ENCODE measurements at places on chromosomes 4 and X.

DNA sequence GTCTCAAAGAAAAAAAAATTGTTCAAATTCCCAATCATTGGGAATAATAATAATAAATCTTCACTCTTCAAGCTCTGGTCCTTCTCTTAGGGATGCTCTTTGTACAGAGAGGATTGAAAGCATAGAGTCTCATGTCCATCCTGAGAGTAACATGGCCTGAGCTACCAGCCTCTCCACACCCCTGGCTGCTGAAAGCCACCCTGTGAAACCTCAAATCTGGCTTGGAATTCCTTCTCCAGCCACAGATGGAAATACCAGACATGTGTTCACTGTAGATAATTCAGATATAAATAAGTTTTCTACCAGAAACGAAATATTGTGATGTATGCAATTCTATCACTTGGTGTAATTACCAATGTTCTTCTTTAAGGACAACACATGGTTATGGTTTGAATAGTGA, 140.6 kb downstream of the ARSF start:
- no peak overlapping the region for H3K27ac ChIP-seq
- no peaks in the 10 kb centered on the region for H3K36me3 ChIP-seq
- DNase-seq: no peak

GRCh38 chrX:35244796-35245508, 302.4 kb downstream of the FAM47B start:
- H3K36me3 ChIP-seq: no peaks in the 10 kb centered on the region
- DNase-seq: peak; percentile 69
- no peaks in the 10 kb centered on the region for H3K27me3 ChIP-seq
- no peaks in the 10 kb centered on the region for H3K4me1 ChIP-seq
- H3K27ac ChIP-seq: no peak overlapping the region

- H3K4me3 ChIP-seq: no peak overlapping the region
- no peak overlapping the region for H3K27ac ChIP-seq
- no peaks in the 10 kb centered on the region for H3K36me3 ChIP-seq
- no peak for DNase-seq
- H3K4me1 ChIP-seq: no peaks in the 10 kb centered on the region
Measured at GRCh38 chr4:78578674-78579425, 27.3 kb downstream of the ANXA3 start.

- H3K4me3 ChIP-seq: no peak overlapping the region
- no peaks in the 10 kb centered on the region for H3K36me3 ChIP-seq
- no peak overlapping the region for H3K27ac ChIP-seq
- H3K27me3 ChIP-seq: no peaks in the 10 kb centered on the region
- DNase-seq: no peak
- no peaks in the 10 kb centered on the region for H3K4me1 ChIP-seq
Measured at GRCh38 chr4:79370026-79370425, 38.0 kb downstream of the GK2 start.

- no peak overlapping the region for H3K4me3 ChIP-seq
- no peaks in the 10 kb centered on the region for H3K4me1 ChIP-seq
- H3K27me3 ChIP-seq: no peaks in the 10 kb centered on the region
Measured at GRCh38 chrX:72003811-72004750, 93.4 kb downstream of the NHSL2 start.

GRCh38 chr4:118680808-118681207, 4.4 kb upstream of the METTL14 start:
- DNase-seq: no peak
- H3K4me1 ChIP-seq: no peaks in the 10 kb centered on the region
- no peak overlapping the region for H3K4me3 ChIP-seq
- H3K36me3 ChIP-seq: no peaks in the 10 kb centered on the region
- H3K27me3 ChIP-seq: no peaks in the 10 kb centered on the region
- H3K27ac ChIP-seq: no peak overlapping the region

DNA sequence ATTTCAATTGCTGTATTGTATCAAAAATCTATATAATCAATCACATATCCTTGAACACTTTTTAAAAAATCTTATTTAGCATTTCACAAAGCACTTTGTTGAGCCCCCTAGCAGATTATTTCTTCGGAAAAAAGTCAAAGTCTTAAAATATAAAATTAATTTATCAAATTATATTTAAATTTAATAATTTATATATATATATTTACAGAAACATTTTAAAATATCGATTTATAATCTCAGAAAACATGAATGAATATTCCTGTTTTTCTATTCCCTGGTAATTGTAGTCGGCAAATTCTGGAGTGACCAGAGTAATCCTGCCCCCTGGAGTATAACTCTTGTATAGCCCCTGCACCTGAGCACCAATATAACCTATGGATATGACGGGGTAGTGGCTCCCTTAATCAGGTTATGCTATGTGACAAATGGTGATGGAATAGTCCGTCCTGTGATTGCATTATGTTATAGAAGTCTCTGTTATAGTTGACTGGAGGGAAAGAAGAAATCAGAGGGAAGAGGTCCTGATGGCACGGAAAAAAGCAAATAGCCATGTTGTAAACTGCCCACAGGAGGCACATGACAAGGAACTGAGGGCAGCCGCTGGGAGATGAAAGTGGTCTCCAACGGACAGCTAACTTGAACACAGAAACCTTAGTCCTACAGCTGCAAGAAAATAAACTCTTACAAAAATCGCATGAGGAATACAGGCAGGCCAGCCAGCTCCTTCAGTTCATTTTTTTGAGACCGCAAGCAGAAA, 1092.3 kb downstream of the ARAP2 start:
- no peaks in the 10 kb centered on the region for H3K4me1 ChIP-seq
- H3K36me3 ChIP-seq: no peaks in the 10 kb centered on the region
- no peak overlapping the region for H3K27ac ChIP-seq
- no peak for DNase-seq
- H3K27me3 ChIP-seq: no peaks in the 10 kb centered on the region

DNA sequence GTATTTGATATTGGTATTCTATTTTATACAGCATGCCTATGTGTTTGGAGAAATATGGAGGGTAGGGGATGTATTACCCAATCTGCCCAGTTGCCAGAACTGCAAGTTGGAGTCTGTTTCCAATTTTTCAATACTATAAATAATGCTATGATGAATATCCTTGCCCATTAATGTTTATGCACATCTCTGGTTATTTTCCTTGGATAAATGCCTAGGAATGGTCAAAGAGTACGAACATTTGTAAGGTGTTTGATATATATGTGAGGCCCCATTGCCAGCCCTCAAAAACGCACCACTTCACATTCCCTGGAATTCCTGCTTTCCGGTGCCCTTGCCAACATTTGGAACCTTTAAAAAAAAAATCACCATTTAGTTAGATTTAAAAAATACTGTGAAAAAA, 34.3 kb downstream of the CLDN34 start:
- H3K36me3 ChIP-seq: no peaks in the 10 kb centered on the region
- H3K4me3 ChIP-seq: no peak overlapping the region
- no peak overlapping the region for H3K27ac ChIP-seq
- no peak for DNase-seq

GRCh38 chr4:46934726-46935125, 25.7 kb upstream of the COX7B2 start:
- no peaks in the 10 kb centered on the region for H3K36me3 ChIP-seq
- H3K4me3 ChIP-seq: no peak overlapping the region
- no peak for DNase-seq
- no peaks in the 10 kb centered on the region for H3K4me1 ChIP-seq
- no peak overlapping the region for H3K27ac ChIP-seq

- no peaks in the 10 kb centered on the region for H3K4me1 ChIP-seq
- no peak overlapping the region for H3K4me3 ChIP-seq
- H3K27me3 ChIP-seq: no peaks in the 10 kb centered on the region
- DNase-seq: no peak
Measured at GRCh38 chr4:108793415-108793814, 30.6 kb upstream of the ETNPPL start.

GRCh38 chr4:4492161-4492847, 49.5 kb downstream of the STX18 start:
- H3K27ac ChIP-seq: no peak overlapping the region
- H3K4me1 ChIP-seq: peaks cover 2% of the 10 kb centered on the region
- H3K4me3 ChIP-seq: no peak overlapping the region
- H3K27me3 ChIP-seq: no peaks in the 10 kb centered on the region
- DNase-seq: no peak

DNA sequence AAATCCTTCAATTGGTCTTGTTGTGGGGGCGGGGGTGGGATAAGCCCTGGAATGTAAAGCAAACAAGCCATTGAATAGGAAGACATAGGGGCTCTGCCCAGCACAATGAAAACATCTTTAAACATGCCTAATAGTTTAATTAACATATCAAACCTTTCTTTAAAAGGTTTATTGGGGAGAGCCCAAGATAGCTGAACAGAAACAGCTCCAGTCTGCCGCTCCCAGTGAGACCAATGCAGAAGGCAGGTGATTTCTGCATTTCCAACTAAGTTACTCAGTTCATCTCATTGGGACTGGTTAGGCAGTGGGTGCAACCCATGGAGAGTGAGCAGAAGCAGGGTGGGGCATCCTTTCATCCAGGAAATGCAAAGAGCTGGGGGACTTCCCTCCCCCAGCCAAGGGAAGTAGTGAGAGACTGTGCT, 327.2 kb upstream of the CNKSR2 start:
- H3K27me3 ChIP-seq: no peaks in the 10 kb centered on the region
- H3K27ac ChIP-seq: no peak overlapping the region
- H3K36me3 ChIP-seq: no peaks in the 10 kb centered on the region
- no peak for DNase-seq
- no peaks in the 10 kb centered on the region for H3K4me1 ChIP-seq
- no peak overlapping the region for H3K4me3 ChIP-seq

DNA sequence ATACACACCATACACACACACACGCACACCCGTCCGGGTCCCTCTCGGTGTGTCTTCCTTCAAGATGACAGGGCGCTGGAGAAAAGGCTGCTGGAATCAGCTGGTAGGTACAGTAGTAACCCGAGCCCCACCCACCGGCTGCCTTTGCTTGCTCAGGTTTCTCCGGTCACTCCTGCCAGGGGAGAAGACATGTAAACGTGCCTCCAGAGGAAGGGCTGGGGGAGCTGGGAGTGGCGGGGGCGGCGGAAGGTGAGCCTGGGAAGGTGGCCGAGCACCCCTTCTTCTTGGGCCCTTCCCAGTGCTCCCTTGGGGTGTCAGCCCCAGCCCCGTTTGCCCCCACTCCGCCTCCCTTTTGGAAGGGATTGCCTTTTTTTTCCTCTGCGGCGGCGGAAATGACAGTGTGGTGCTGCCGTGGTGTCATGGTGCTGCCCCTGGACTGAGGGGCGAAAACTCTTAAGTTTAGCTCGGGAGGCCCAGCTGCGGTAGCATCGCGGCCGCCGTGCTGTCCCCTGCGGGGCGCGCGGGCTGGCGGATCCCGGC, at the start of gene MID2:
Gene MID2, plus strand, starts transcription at position 169 of the 540 bp plus-strand sequence. CDS start 561 bp downstream, outside the sequence.
- DNase-seq: peak; percentile 53
- no peaks in the 10 kb centered on the region for H3K27me3 ChIP-seq
- no peaks in the 10 kb centered on the region for H3K4me1 ChIP-seq
- H3K4me3 ChIP-seq: peak within 1 kb of the TSS; percentile 52
- peak within 1 kb of the TSS; percentile 68 for H3K27ac ChIP-seq

DNA sequence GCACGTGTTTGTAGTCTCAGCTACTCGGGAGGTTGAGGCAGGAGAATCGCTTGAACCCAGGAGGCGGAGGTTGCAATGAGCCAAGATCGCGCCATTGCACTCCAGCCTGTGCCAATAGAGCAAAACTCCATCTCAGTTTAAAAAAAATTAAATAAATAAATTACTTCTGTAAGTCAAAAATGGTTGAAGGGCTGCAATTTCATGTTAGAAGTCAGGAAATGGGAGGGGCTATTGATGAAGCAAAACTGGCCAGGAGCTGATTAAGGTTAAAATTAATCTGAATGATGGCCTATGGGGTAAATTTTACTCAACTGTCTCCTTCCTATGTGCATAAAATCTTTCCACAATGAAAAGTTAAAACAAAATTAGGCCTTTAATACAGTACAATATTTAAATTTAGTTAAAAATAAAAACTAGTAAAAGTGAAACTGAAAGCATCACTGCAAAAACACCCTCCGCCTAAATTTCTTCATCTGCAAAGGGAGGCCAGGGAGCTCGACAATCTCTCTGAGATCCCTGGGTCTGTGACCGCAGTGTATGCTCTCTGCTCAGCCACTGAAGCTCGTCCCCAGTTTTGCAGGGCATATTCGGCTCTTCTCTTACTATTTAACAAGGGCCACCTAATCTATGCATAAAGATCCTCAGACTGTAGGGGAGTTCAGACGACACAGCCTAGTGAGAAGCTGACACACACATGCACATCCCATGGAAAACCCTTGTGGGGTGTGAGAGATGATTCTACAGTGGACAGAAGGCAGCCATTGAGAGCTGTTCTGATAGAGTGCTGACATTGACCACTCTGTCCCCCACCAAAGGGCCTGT, 57.2 kb downstream of the IRF2 start:
- no peak overlapping the region for H3K27ac ChIP-seq
- no peaks in the 10 kb centered on the region for H3K27me3 ChIP-seq
- peaks cover 5% of the 10 kb centered on the region for H3K36me3 ChIP-seq
- no peaks in the 10 kb centered on the region for H3K4me1 ChIP-seq
- no peak overlapping the region for H3K4me3 ChIP-seq

DNA sequence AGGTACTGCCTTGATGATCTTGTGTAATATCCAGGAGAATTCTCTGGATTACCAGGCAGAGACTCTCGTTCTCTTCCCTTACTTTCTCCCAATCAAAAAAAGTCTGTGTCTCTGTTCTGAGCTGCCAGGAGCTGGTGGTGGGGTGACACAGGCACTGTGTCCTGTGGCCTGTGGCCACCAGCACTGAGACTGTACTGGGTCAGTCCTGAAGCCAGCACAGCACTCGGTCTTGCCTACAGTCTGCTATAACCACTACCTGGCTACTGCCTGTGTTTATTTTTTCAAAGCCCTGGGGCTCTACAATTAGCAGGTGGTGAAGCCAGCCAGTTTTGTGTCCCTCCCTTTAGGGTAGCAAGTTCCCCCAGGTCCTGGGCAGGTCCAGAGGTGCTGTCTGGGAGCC, 331.1 kb upstream of the MAGEB18 start:
- no peaks in the 10 kb centered on the region for H3K4me1 ChIP-seq
- H3K27me3 ChIP-seq: no peaks in the 10 kb centered on the region
- no peak overlapping the region for H3K4me3 ChIP-seq
- no peaks in the 10 kb centered on the region for H3K36me3 ChIP-seq

GRCh38 chr4:163600727-163601126, 106.2 kb downstream of the TMA16 start:
- H3K36me3 ChIP-seq: no peaks in the 10 kb centered on the region
- no peaks in the 10 kb centered on the region for H3K4me1 ChIP-seq
- H3K27me3 ChIP-seq: no peaks in the 10 kb centered on the region
- no peak overlapping the region for H3K27ac ChIP-seq
- H3K4me3 ChIP-seq: no peak overlapping the region
- DNase-seq: no peak

- H3K4me1 ChIP-seq: no peaks in the 10 kb centered on the region
- no peak overlapping the region for H3K4me3 ChIP-seq
- no peak overlapping the region for H3K27ac ChIP-seq
- H3K27me3 ChIP-seq: no peaks in the 10 kb centered on the region
Measured at GRCh38 chr4:181158971-181159370, 1084.2 kb upstream of the TENM3 start.

GRCh38 chrX:2452799-2453198, 48.0 kb downstream of the DHRSX start:
- H3K27ac ChIP-seq: no peak overlapping the region
- H3K36me3 ChIP-seq: no peaks in the 10 kb centered on the region
- H3K27me3 ChIP-seq: no peaks in the 10 kb centered on the region
- H3K4me3 ChIP-seq: no peak overlapping the region
- DNase-seq: no peak
- H3K4me1 ChIP-seq: no peaks in the 10 kb centered on the region

Data from aorta (tissue), 5 donors.